Brain microvascular endothelial cell (primary cell): ENCODE measurements at places on chromosomes 5 and 9.

DNA sequence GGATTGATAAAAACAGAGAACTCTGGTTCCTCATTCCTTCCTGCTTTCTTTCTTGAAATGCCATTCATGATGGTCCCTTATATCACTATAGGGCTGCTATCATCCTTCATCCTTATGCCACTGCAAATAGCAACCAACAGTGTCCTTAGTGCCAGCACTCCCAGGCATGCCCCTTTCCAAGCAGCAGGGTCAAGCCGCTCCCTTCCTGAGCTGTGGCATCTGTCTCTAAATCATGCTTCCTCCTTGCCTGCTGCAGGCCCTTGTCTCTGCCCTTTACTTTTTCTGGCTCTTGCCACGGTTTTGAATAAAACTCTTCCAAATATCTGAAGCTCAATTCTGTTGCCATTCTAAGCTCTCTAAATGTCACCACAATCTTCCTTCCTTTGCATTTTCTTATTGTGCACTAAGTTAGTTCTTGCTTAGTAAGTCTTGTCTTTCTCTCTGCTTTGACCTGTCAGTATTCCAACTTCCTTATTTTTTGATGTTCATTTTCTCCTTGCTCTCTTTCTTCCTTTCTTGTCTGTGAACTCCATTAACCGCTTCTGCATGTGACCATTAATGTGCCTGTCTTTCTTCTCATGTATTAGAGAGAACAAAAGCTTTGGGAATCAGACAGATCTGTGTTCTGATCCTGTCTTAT lies 19.9 kb downstream of the TLR4 start:
- no peak for DNase-seq

DNA sequence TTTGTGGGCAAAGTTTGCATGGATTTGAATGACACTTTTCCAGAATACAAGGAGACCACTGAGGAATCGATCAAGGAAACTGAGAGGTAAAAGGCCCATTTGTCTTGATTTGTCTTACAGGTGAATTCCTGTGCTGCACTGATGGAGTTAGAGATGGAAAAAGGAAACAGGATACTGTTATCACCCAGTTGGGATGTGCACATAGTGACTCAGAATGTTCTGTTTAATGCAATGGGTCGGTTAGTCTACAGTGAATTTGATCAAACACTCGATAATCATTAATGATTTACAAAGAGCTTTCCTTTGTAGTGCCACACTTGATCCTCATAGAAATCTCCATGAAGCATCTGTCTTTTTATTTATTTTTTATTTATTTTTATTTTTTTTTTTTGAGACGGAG lies 64.7 kb downstream of the GDA start:
- no peak for DNase-seq

GRCh38 chr9:129102791-129103594 lies 7.6 kb downstream of the CRAT start:
- DNase-seq = peak; percentile 44

DNA sequence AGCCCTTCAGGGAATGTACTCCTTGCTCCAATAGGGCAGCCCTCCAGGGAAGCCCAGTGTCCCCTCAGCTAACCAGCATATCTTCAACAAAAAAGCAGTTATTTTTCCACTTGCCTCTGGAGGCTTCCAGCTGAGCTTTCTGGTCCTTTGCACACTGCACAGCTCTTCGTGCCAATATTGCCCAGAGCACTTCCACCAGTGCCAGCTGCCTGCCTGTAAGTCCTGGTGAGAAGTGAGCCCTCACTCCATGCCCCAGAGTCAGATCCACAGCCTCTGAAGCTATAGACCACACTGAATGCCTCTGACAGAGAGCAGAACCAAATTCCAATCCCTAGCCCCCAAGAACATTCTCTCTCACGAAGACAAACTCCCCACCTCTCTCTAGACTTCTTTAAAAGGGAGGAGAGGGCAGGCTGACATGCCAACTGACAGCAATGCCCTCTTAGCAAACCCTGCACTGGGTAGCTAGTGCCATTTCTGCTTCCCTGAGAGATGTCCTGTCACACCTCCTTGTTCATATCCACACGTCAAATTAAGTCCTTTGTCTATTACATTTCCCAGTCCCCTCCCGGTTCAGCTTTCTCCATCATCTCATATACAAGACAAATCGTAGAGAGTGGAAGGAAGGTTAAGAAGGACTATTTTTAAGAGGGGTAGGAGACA lies 12.7 kb upstream of the HEXB start:
- no peak for DNase-seq

DNA sequence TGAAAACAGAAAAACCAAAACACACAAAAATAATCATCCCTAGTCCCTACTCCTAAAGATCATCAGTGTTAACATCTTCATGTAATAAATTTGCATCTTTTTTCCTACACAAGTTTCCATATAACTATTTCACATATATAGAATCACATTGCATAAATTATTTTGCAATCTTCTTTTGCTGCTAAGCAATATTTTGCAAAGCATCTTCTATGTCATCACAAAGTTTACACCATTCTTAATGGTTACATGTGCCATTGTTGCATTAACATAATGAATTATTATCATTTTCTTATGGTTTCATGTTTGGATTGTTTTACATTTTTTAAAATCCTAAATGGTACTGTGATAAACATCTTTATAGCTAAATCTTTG lies 17.8 kb downstream of the SH3TC2 start:
- DNase-seq = no peak

DNA sequence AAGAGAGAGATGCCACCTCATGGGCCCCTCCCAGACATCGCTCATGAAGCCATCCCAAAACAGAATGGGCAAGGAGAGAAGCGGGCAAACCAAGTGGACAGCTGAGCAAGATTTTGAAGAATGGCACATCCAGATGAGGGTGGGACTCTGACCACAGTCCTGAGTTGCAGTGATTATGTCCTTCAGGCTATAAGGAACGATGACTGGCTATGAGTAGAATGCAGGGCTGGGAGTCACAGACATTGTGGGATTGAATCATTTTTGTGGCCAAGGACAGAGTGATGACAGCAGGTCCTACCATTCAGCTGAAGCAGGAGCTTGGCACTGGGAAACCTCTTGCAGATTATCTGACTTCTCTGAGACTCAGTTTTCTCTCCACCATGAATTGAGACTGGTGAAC lies 245.7 kb upstream of the SLC30A5 start:
- peak; percentile 24 for DNase-seq

GRCh38 chr5:76425146-76425545 lies 22.1 kb downstream of the IQGAP2 start:
- DNase-seq = no peak

GRCh38 chr9:126875756-126876510 lies 15.5 kb downstream of the ZBTB34 start:
- DNase-seq = no peak

DNA sequence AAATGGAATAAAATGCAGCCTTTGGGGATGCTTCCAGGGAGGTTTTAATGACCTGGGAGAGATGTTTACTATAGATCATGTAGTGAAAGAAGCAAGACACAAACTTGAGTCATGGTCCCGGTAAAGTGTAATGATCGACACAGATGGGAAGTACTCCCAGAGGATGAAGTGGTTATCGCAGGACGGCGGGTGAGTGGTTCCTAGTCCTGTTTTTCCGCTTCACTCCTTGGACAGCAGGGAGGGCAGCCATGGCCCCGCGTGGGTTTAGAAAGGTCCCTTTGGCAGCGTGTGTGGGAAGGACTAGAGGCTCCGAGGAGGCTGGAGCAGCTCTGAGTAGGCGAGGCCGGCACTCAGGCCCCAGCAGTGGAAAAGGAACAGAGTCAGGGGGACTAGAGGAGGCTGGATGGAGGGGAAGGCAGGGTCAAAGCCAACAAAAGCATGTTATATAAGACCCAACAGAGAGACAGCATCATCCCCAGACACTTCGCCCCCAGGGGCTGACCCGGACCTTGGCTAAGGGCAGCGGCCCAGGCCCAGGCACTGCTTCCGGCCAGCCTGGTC lies 49.2 kb upstream of the STXBP1 start:
- DNase-seq = peak; percentile 70

- no peak for DNase-seq
Observed at GRCh38 chr5:80569961-80570786, at the start of gene ANKRD34B. ANKRD34B (minus strand) TSS chr5:80570280; CDS start chr5:80560019, 10,261 bp downstream.

GRCh38 chr5:41542183-41542582 lies 31.8 kb upstream of the PLCXD3 start:
- no peak for DNase-seq

- no peak for DNase-seq
Observed at GRCh38 chr9:1386420-1386819, 336.3 kb downstream of the DMRT2 start.
